ENCODE measurements at places on chromosomes 6 and 20.

DNA sequence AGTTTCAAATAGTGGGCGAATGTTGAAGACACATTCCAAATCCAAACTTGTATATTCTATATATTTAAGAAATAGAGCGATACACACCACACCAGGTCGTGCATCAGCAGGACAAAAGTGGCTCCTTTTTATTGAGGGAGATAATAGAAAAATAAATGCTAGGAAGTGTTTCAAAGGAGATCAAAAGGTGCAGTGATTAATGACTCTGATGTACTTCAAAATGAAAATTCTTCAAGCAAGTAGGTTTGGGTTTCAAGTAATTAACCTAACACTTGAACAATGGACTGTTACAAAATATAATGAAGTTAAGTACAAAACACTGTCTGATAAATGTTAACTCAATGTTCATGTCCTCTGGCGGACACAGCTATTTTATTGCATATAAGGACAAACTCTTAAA, 185.9 kb downstream of the BTBD9 start:
- no peak for DNase-seq

GRCh38 chr6:144266091-144266649, 19.0 kb upstream of the UTRN start:
- peak; percentile 76 for DNase-seq

GRCh38 chr6:46393940-46394337, 97.3 kb downstream of the RCAN2 start:
- DNase-seq = no peak

DNA sequence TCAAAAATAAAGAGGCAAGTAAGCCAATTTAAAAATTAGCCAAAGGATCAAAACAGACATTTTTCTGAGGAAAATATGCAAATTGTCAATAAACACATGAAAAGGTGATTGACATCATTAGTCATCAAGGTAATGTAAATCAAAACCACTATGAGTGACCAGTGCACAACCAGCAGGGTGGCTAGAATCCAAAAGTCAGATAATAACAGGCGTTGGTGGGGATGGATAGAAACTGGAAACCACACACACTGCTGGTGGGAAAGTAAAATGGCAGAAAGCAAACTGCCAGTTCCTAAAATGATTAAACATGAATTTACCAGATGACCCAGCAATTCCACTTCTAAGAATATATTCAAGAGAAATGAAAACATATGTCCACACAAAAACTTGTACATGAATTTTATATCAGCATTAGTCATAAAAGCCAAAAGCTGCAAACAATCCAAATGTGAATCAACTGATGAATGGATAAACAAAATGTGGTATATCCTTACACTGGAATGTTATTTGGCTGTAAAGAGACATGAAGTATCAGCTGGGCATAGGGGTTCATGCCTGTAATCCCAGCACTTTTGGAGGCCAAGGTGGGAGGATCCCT, 74.8 kb upstream of the MBOAT1 start:
- DNase-seq = peak; percentile 23
